ENCODE measurements at places on chromosomes 5 and 9. TPM values are rescaled to one million over a fixed set of nuclear protein-coding genes. Genes with fewer than 3 reads are reported as not detected.

DNA sequence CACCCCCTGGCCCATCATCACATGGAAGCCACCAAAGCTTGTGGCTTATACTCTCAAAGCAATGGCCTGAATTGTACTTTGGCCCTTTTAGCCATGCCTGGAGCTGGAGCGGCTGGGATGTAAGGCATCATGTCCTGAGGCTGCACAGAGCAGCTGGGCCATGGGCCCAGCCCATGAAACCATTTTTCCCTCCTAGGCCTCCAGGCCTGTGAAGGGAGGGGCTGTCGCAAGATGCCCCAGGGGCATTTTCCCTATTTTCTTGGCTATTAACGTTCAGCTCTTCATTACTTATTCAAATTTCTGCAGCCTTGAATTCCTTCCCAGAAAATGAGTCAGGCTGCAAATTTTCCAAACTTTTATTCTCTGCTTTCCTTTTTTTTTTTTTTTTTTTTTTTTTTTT lies 27.7 kb downstream of the FST start:
- no peak overlapping the region for H3K4me3 ChIP-seq
- no peaks in the 10 kb centered on the region for H3K4me1 ChIP-seq
- H3K27me3 ChIP-seq = no peaks in the 10 kb centered on the region
- no peak for DNase-seq

GRCh38 chr5:29794141-29794787 lies 1399.2 kb upstream of the CDH6 start:
- no peak overlapping the region for H3K27ac ChIP-seq
- no peak for DNase-seq
- H3K4me1 ChIP-seq = no peaks in the 10 kb centered on the region
- no peaks in the 10 kb centered on the region for H3K27me3 ChIP-seq

RANBP17 gene
- polyA plus RNA-seq = 6.0 TPM

- H3K27me3 ChIP-seq = no peaks in the 10 kb centered on the region
- no peak overlapping the region for H3K4me3 ChIP-seq
- no peak overlapping the region for H3K27ac ChIP-seq
- no peaks in the 10 kb centered on the region for H3K4me1 ChIP-seq
- H3K36me3 ChIP-seq = no peaks in the 10 kb centered on the region
Measured at GRCh38 chr9:112193572-112194288, 18.6 kb upstream of the SUSD1 start.

DNA sequence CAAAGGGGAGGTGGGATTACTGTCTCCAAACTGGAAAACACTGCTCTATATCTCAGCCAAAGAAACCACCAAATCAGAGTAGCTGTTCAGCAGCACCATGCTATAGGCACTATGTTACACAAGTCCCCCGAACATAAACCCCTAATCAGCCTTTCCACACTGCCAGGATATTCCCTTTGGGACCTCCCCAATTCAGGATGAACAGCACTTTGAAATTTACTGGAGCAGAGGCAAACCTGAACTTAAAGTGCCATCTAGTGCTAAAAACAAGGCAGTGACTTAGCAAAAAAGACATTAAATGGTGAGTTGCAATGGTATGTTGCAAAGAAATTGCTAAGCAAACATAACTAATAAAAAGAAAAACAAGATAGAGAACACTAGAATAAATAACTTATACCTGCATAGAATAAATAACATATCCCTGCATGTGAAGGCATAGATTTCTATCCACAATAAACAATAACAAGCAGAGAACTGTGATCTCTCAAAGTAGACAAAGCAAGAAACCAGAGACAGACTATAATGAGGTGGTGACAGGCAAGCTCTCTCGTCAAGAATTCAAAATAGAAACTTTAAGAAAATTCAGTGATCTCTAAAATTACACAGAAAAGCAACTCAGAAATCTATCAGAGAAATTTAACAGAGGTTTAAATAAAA lies 584.4 kb upstream of the ACO1 start:
- H3K27me3 ChIP-seq = no peaks in the 10 kb centered on the region
- H3K36me3 ChIP-seq = no peaks in the 10 kb centered on the region
- H3K4me3 ChIP-seq = no peak overlapping the region
- no peak for DNase-seq

DNA sequence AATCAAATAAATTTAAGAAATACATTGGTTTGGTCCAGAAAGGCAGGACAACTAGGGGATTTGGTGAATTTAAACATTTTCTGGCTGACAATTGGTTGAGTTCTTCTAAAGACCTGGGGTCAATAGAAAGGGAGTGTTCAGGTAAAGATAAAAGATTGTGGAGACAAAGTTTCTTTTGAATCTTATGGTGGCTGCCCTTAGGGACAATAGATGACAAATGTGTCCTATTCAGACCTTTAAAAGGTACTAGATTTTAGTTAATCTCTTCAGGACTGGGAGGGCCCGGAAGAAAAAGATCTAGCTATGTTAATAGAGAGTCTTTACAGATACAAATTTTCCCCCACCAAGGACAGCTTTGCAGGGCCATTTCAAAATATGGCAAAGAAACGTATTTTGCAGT lies 35.9 kb downstream of the PLEKHG4B start:
- H3K4me1 ChIP-seq = no peaks in the 10 kb centered on the region
- H3K27ac ChIP-seq = no peak overlapping the region
- H3K36me3 ChIP-seq = no peaks in the 10 kb centered on the region
- DNase-seq = no peak
- H3K4me3 ChIP-seq = no peak overlapping the region

- no peaks in the 10 kb centered on the region for H3K27me3 ChIP-seq
- H3K27ac ChIP-seq = no peak overlapping the region
- no peak overlapping the region for H3K4me3 ChIP-seq
- no peaks in the 10 kb centered on the region for H3K4me1 ChIP-seq
- DNase-seq = no peak
- H3K36me3 ChIP-seq = no peaks in the 10 kb centered on the region
Measured at GRCh38 chr5:39711821-39712220, 287.0 kb upstream of the DAB2 start.

GRCh38 chr5:946720-947625 lies 54.3 kb downstream of the TRIP13 start:
- no peaks in the 10 kb centered on the region for H3K36me3 ChIP-seq
- peaks cover 27% of the 10 kb centered on the region for H3K27me3 ChIP-seq
- H3K4me3 ChIP-seq = no peak overlapping the region
- H3K4me1 ChIP-seq = peaks cover 36% of the 10 kb centered on the region
- DNase-seq = peak; percentile 23

DNA sequence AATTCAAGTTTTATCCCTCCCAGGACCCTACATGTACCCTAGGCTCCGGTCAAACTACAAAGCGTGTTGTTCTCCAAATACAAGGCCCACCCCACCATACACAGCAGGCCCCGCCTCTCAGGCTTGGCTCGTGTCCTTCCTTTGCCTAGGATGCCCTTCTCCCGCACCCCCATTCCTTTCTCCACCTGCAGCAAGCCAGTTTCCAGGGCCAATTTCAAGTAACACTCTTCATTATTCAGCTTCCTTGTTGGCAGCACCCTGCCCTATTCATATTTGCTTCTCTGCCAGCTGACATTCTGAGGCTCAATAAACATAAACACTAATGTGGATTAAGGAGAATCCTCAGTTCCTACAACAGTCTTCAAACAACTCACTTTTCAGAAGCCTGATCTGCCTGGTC lies 31.7 kb downstream of the EPB41L4B start:
- no peak overlapping the region for H3K4me3 ChIP-seq
- no peaks in the 10 kb centered on the region for H3K27me3 ChIP-seq
- H3K27ac ChIP-seq = no peak overlapping the region

DNA sequence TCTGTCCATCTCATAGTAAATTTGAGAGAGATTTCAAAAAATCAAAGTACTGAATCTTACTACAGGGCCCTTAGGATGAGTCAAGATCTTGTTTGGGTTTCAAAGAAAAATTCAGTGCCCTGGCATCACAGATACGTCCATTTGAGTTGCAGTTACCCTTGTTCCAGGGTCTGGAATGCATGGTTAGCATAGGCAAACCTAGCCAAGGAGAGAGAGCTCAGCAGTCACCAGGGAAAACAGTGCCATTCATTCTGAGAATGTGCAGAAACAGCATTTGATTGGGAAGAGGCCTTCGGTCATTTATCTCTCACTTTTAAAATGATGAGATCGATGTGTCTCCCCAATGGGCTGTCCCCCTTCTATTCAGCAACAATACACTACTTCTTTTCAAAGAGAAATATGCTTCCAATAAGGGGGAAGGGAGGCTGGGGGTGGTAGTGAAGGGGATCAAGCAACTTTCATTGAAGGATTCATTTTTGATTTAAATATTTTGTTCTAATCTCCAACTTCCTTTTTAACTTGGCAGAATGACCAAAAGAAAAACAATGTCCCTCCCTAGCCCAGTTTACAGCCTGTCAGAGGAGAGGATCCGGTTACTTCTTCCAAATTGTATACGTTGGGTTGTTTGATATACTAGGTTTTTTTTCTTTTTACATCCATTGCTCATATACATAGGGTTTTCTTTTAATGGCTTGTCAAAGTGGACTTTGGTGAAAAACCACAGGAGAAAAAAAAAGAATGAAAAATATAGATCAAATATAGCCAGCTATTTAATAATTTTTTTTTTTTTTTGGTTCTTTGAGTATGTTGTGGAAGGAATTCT lies 491.1 kb downstream of the CCDC171 start:
- DNase-seq = no peak
- no peaks in the 10 kb centered on the region for H3K36me3 ChIP-seq
- no peaks in the 10 kb centered on the region for H3K4me1 ChIP-seq
- H3K27me3 ChIP-seq = no peaks in the 10 kb centered on the region
- no peak overlapping the region for H3K27ac ChIP-seq

DNA sequence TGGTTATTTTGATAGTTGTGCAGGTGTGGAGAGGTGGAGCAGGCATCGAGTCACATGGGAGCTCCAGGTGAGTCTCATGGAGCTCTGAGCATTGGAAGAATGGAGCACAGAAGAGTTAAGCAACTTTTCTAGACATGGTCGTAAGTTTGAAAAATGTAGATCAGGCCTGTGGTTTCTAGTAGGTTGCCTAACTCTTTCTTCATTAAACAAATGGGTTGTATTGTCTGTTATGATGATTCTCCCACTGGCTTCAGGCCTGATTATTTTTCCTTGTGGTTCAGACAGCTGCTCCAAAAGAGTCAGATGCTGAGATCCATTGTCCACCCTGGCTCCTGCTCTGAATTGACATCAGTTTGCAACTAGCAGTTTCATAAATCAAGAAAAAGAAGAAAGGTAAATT lies 80.3 kb upstream of the RPS23 start:
- no peak overlapping the region for H3K27ac ChIP-seq
- no peak overlapping the region for H3K4me3 ChIP-seq
- H3K36me3 ChIP-seq = no peaks in the 10 kb centered on the region
- no peaks in the 10 kb centered on the region for H3K4me1 ChIP-seq
- DNase-seq = no peak

EPB41L4B gene
- polyA plus RNA-seq = 0.84 TPM

RASGEF1C gene
- not detected for polyA plus RNA-seq

DNA sequence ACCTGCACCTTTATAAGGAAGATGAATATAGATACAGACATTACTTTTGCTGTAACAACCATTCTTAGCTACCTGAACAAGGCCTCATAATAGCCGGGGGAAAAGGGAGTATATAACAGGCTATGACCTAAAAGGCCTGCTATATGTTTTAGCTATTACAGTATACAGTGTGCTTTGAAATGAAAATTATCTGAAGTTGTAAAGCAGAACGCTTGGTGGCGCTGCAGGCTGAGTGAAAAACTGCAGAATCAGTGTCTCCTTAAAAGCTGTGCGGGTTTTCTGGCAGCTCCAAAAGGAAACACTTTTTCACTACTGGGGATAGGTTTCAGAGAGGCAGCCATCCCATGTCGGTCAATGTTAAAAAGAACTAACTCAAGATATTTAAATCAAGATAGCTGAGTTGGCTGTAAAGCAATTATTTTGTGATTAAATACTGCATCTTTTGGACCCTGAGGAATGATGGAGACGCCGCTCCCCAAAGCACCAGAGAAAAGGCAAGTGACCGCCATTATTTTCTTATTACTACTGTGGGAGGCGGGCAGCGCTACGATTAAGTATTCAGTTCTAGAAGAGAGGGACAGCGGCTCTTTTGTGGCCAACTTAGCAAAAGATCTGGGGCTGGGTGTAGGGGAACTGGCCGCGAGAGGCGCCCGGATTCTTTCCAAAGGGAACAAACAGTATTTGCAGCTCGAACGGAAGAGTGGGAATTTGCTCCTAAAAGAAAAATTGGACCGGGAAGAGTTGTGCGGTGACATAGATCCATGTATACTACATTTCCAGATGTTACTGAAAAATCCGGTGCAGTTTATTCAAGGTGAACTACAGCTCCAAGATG lies 5.9 kb downstream of the PCDHB6 start:
- H3K27me3 ChIP-seq = no peaks in the 10 kb centered on the region
- no peak overlapping the region for H3K27ac ChIP-seq
- no peaks in the 10 kb centered on the region for H3K36me3 ChIP-seq
- H3K4me3 ChIP-seq = no peak overlapping the region
- no peaks in the 10 kb centered on the region for H3K4me1 ChIP-seq
- DNase-seq = no peak

EEIG1 gene
- 26.2 TPM for polyA plus RNA-seq

ANKRD18A gene
- polyA plus RNA-seq = 0.02 TPM

FCN2 gene
- polyA plus RNA-seq = not detected

GFM2 gene
- 37.3 TPM for polyA plus RNA-seq

GRCh38 chr9:87479801-87480201 lies 17.9 kb upstream of the DAPK1 start:
- DNase-seq = no peak
- H3K4me1 ChIP-seq = peaks cover 8% of the 10 kb centered on the region
- no peaks in the 10 kb centered on the region for H3K27me3 ChIP-seq
- H3K36me3 ChIP-seq = no peaks in the 10 kb centered on the region
- no peak overlapping the region for H3K4me3 ChIP-seq
- no peak overlapping the region for H3K27ac ChIP-seq

DNA sequence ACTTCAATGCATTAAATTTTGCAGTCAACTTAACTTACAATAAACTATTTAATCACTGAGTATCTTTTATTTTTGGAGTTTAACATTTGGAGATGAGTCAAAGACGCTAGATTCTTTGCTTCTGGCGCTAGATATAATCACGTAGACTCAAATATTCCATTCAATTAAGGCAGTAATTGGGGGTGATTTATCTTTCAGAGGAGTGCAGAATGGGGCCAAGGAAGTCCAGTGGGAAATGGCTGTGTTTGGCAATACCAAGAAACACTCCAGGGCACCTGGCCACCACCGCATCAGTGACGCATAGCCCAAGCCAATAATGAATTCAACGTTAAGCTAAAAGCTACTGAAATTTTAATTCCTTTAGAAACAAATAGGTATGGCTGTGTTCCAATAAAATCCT lies 81.2 kb downstream of the PHAX start:
- H3K27ac ChIP-seq = no peak overlapping the region
- DNase-seq = no peak
- no peak overlapping the region for H3K4me3 ChIP-seq
- peaks cover 14% of the 10 kb centered on the region for H3K4me1 ChIP-seq
- H3K27me3 ChIP-seq = no peaks in the 10 kb centered on the region
- no peaks in the 10 kb centered on the region for H3K36me3 ChIP-seq

WDR31 gene
- 1.3 TPM for polyA plus RNA-seq

DNA sequence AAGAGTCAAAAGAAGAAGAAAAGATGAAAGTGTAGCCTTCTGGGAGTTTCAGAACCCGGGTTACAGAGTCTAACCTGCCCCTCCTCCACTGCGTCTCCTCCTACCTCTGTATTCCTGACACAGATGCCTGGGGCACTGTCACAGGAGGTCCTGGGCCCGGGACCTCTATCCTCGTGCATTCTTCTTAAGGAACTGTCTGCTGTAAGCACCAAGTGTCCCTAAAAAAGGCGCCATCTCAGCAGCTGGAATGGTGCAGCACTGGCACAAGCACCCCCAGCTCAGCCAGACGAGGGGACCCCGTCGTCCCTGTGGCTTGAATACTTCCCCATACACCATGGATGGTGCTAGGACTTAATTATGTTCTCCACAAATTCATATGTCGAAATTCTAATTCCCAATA lies 35.8 kb upstream of the MVB12B start:
- no peak overlapping the region for H3K27ac ChIP-seq
- no peaks in the 10 kb centered on the region for H3K36me3 ChIP-seq

Measured in SK-N-SH (cell line).